ENCODE measurements at places on chromosomes 5 and 9.

- no peak for DNase-seq
Observed at GRCh38 chr9:97293207-97293721, 14.2 kb upstream of the CCDC180 start.

DNA sequence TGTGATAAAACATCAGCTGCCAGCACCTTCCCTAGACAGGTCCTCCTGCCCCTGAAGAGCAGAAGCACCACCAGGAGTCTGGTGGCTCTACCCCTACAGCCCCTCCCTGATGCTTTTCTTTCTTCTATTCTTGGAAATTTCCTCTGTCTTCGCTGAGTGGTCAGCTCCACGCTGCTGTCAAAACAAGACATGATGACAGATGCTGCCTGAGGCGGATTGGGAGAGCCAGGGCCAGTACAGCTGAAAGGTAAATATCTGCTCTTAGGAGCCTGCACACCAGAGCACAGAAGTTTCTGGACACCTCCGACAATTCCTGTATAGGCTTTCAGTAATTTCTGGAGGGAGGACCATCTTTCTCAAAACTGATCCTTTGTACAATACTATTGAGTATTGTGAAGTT is 4.7 kb upstream of the OR1Q1 start:
- DNase-seq: no peak

DNA sequence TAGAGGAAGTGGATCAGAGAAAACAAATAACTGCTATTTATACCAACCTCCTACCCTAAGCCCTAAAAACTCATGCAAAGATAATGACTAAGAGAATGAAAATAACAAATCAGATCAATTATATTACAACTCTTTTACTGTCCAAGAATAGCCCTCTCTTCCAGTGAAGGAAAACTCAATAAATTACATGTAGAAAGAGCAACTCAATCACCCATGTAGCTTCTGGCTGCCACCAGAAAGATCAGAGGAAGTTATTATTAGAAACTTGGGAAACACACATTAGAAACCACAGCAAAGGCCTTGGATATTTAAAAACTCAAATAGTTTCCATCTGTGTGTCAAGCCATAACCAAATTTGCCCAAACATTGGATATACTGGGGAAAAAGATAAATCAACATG is 134.0 kb upstream of the TARS1 start:
- no peak for DNase-seq

DNA sequence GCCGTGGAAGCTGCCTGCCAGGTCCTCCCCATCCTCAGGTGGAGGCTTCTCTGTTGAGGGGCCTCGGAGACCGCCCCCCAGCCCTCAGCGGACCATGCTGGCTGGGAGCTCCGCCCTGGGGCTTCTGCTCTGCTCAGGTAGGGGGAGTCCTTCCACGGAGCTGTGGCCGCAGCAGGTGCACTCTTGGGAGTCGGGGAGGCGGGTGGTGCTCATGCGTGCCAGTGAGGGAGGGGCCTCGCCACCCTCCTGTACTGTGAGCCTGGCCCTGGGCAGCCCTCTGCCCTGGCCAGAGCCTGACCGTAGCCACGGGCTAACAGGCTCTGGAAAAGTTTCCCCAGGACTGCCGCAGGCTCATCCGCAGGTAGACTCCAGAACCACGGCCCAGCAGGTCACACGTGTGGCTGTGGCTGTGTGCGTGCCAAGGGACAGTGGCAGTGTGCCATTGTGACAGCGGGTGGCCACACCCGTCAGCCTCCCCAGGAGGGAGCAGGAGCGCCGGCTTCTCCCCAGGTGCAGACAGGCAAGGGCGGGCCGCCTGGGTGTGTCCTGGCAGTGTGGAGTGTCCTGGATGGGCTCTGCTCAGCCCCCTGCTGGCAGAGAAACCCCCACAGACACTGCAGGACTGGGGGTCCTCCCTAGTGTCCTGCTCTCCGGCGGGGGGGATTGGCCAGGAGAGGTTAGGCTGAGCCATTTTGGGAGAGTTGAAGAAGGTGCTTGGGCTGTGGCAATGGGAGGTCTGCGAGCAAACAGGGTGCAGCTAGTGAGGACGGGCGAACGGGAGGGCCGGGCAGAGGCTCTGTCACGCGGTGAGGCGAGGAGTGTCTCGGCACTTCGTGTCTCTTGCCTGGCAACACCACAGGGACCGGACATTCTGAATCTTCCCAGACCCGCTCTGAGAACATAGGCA is 29.5 kb downstream of the TPPP start:
- DNase-seq: no peak

GRCh38 chr5:131974016-131974415 is 28.6 kb upstream of the MEIKIN start:
- no peak for DNase-seq

- DNase-seq: no peak
Observed at GRCh38 chr5:180411948-180412347, 58.8 kb upstream of the GFPT2 start.

DNA sequence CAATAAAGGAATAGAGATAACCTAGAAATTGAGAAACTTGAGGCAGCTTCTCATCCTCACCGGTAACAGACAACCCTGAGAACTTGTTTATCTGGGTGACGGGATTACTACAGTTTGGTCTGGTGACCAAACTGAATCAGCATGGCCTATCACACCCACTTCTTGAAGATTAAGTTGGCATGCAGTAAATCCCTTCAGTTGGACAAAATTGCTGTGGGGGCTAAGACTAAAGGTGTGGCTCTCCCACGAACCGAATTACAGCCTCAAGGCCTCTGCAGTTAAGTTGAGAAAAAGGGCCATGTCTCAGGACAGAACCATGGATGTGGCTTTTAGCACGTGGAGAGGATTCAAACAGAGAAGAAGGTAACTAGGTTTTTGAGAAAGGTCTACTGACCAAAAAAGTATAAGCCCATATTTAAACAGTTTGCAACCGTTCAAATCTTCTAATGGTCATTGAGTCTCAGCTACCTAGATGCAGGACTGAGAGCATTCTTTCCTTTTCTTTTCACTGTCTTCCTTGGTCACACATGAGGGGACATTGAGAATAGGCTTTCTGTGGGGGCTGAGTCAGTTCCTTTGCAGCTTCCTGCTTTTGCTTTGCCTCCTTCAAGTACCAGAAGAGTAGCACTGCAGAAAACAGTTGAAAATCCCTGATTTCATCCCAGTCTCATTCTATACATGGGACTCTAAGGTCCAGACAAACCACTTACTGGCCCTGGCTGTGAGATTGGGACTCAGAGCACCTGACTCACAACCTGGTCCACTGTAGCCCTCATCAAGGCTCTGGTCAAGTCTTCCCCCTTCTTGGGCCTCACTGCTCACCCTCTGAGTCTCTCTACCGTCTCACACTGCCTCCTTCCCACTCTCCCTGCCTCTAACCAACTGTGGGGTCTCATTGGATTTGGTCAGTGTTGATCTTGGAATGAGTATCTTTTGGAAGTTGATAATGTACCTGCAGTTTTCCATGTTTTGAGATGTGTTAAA is 30.9 kb downstream of the PDE6A start:
- no peak for DNase-seq

- no peak for DNase-seq
Observed at GRCh38 chr9:92234514-92234913, 59.0 kb downstream of the IARS1 start.

DNA sequence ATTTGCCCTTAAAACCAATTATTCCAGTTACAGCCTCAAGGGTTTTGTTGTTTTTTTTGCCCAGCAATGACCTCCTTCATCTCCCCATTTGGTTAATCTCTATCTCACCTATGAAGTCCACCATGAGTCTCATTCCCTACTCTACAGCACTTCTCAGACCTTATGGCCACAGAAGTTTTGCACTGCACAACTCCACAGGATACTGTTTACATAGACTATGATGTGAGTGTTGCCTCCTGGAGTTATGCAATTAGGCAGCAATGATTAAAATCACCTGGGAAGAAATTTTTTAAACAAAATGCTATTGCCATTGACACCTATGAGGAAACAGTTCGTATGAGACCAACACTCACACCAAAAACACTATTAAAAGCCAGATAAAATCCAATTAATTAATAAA is 39.7 kb downstream of the ZDHHC21 start:
- DNase-seq: no peak

DNA sequence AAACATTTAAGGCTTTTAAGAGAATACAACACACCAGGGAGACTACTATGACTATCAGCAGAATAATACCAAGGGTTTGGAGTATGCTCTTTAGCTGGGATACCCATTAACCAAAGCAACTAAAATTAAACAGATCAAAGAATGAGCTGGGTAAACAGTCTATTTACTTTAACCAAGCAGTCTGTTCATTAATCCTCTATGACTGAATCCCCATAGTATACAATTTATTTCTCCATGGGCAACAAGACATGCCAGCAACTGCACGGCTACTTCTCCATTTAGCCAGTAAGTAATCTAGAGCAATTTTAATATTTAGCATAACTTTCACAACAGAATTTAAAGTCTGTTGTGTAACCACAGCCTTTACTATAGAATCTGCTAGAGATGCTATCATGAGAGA is 77.6 kb downstream of the CDO1 start:
- no peak for DNase-seq

DNA sequence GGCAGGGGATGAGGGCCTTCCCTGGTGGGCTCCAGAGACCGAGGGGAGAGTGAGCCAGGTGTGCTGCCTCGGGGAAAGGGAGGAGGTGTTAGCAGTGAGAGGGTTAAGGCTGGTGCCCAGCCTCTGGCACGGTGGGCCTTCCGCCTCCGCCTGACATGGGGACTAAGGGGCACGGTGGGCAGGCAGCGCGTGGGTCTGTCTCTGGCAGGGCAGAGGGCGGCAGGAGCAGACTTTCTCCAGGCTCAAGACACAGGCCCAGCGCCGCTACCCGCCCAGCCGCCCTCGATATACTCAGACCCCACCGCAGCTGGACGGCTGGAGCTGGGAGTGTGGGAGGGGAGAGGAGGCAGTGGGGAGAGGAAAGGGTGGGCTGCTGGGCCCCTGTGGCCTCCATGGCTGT is 14.9 kb upstream of the FRMPD1 start:
- DNase-seq: no peak

- no peak for DNase-seq
Observed at GRCh38 chr5:170448221-170448620, 55.6 kb upstream of the KCNIP1 start.

DNA sequence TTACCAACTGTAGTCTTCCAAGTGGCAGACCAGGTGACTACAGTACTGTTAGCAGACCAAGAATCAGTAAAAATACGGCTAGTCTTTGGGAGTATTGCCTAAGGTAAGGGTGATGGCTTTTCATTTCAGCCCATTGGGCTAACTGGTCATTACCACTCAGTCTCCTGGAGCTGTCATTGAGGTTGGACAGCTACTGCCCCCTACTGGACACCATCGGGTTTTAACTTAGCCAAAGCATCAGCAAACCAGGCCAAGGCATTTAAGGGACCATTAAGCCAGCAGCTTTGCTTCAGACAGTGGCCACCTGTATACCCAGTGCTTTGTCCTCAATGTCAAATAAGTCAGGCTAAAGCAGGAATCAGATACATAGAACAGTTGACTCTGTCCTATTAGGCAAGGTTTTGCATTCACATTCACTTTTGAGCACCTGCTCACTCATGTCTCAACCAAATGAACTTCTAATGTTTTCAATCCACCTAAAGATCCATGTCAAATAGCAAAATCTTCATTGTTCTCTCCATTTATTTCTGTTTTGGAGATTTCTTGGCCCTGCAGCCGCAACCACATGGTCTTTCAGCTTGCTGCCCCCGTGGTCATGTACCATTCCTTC is 117.2 kb downstream of the INVS start:
- DNase-seq: peak; percentile 68

- DNase-seq: no peak
Observed at GRCh38 chr9:127700594-127701255, 6.1 kb upstream of the CFAP157 start.

All from CD4-positive, alpha-beta T cell treated with Interleukin-17A for 4 hours (primary cell).